Activated T-cell treated with anti-CD3 and anti-CD28 coated beads, Interleukin-2, amount 50 U/mL, for 72 hours (primary cell): ENCODE measurements at places on chromosomes 4 and X. TPM values are rescaled to one million over a fixed set of nuclear protein-coding genes. Genes with fewer than 3 reads are reported as not detected.

DNA sequence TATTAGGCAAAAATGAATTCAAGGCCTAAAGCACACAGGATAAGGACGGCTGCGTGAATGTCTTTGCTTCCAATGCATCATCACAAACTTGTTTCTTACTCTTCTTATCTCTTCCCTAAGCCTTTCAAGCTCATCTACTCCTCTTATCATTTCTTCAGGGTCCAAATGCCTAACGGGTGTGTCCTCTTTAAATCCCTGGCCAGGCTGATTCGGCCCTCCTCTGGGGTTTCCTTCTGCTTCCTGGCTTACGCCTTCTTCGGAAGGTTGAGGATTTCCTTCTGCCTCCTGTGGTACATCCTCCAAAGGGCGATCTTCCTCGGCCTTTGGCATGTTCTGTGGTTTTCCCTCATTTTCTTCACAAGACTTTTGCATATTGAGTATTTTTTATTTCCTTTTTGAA lies 1.3 kb downstream of the TCEAL8 start:
- DNase-seq = no peak

DNA sequence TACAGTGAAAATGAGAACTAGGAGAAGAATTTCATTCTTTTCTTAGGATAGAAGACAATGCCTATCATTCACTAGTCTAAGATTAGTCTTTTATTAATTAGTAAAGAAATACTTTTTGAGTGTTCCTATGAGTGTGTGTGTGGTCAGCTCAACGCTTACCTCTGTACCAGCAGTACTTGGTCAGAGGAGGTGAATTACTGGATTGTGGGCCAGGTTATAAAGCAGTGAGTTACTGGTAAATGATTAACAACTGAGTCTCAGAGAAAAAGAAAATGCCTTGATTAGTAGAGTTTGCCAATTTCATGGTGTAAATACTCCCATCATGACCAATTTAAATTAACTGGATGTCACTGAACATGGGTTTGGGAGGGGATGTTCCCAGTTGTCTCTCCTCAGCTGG lies 444.6 kb downstream of the STIM2 start:
- no peak for DNase-seq

GRCh38 chr4:54094451-54094850 lies 5.5 kb upstream of the GSX2 start:
- no peak for DNase-seq

POLN gene
- 4.6 TPM for total RNA-seq

AREG gene
- 7.5 TPM for total RNA-seq

MAGEA12 gene
- total RNA-seq = not detected
